Activated naive CD4-positive, alpha-beta T cell (primary cell): ENCODE measurements at places on chromosomes 5 and 9.

DNA sequence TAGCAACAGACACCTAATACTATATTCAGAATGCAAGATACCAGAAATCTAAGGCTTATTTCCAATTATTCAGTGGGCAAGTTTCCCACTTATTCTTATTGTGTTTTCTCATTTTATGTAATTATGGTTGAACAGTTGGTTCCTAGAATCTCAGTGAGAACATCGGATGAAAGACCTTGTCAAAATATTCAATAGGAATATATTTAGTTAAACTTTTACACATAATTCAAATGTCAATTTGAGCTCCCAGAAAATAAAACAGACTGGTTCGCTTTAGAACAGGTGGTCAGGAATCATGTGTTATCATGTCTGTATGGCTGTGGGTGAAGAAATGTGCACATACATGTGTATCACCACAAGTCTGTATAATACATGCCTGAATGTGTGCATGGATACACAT lies 447.8 kb downstream of the MED10 start:
- no peak for DNase-seq

GRCh38 chr9:129968690-129969485 lies 74.1 kb downstream of the FNBP1 start:
- no peak for DNase-seq

GRCh38 chr5:172858511-172858989 lies 24.5 kb downstream of the ERGIC1 start:
- no peak for DNase-seq

DNA sequence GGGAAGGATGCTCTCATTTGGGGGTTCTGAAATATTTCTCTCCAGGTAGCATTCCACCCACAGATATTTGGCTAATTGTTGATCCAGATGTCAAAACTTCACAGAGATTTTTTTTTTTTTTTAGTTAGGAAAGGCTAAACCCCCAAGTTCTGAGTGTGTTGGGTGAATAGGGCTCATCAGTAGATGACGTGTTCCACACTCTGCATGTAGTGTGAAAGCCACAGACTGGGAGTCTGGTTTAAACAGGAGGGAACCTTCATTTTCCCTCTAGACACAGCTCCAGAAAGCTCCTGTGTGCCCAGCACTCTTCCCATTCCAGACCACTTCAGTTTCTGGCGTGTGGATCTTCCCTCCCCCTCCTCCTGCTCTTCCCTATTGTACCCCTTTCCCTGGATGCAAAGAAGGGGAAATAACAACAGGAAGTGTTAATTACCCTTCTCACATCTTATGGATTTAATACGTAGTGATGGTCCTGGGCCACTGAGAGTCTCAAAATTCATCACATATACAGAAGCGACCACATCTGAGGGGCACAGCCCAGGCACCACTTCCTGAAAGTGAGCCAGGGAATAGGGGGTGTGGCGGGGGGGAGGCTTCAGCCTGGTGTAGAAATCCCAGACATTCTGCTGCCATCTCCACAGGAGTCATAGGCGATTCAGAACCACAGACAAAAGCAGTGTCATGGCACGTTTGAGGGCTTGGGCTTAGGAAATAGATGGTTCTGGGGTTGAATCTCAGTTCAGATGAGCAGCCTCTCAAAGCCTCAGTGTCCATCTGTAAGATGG lies 65.1 kb downstream of the DAP start:
- DNase-seq, result no peak

- no peak for DNase-seq
These were observed 67.3 kb downstream of the KLHL3 start for GRCh38 chr5:137668637-137669036.

DNA sequence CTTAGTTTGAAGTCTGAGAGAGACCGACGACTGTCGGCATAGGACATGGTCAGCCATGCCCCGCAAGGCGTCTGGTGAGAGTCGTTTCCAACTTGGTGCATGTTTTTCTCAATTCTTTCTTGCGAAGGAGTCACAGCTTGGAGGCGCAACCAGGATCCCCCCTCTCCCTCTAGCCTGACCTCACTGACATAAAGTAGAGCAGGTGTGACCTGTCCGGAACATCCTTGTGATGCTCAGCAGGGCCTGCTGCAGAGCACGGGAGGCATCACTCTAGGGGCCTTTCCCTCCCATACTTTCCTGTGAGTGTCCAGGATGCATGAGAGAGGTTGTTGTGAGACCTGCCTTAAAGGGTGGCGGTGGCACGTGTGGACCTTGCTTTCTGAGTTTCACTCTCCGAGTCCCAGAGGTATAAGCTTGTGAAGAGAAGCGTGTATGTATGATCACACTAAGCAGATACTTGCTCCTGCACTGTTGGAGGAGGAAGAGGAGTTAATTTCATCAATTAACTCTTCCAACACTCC lies 5.0 kb downstream of the TENT4A start:
- no peak for DNase-seq

GRCh38 chr9:68714416-68715180 lies 9.6 kb downstream of the PIP5K1B start:
- no peak for DNase-seq

GRCh38 chr5:113128082-113128481 lies 151.5 kb downstream of the DCP2 start:
- DNase-seq, result no peak

GRCh38 chr5:89351222-89351621 lies 468.2 kb upstream of the MEF2C start:
- no peak for DNase-seq

- DNase-seq, result no peak
These were observed 331.1 kb downstream of the TMEM38B start for GRCh38 chr9:106025453-106025852.

DNA sequence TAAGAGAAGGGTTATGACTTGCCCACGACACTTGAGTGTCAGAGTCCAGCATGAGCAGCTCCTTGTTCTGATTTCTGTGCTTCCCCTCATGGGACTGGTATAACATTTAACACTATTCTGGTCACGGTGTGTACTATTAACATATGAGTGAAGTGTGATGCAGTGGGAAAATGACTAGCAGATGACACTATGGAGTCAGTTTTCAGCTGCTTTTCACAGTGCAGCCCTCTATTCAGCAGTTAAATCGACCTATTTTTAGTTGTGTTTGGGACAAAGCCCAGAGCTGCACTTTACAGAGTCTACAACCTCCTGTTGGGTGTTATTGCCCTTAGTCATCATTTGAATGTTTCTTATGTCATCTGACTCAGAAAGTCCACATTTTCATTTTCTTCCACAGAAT lies 59.1 kb downstream of the CHSY3 start:
- no peak for DNase-seq

DNA sequence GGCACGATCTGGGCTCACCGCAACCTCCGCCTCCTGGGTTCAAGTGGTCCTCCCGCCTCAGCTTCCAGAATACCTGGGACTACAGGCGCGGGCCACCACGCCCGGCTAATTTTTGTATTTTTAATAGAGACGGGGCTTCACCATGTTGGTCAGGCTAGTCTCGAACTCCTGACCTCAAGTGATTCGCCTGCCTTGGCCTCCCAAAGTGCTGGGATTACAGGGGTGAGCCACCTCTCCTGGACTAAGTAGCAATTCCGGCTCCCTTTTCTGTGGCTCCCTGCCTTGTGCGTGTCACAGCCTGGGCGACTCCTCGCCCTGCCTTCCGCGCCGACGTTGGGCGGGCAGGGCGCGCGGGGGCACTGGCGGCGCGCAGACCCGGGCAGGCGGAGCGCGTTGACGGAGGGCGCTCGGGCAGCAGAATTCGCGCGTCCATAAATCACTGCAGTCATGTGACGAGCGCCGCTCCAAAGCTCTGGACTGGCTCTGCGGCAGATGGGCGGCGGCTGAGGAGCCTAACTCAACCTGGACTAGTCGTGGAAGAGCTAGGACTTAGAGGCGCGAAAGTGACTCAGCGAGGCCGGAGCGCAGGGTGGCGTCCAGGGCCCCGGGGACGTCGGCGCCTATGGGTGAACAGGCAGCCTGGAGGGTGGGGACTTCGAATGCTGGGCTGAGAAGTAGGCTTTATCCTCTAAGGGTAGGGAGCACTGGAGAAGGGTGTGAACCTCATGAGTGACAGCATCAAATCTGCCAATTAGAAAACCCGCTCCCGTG lies 1.4 kb upstream of the CIZ1 start:
- DNase-seq, result no peak

DNA sequence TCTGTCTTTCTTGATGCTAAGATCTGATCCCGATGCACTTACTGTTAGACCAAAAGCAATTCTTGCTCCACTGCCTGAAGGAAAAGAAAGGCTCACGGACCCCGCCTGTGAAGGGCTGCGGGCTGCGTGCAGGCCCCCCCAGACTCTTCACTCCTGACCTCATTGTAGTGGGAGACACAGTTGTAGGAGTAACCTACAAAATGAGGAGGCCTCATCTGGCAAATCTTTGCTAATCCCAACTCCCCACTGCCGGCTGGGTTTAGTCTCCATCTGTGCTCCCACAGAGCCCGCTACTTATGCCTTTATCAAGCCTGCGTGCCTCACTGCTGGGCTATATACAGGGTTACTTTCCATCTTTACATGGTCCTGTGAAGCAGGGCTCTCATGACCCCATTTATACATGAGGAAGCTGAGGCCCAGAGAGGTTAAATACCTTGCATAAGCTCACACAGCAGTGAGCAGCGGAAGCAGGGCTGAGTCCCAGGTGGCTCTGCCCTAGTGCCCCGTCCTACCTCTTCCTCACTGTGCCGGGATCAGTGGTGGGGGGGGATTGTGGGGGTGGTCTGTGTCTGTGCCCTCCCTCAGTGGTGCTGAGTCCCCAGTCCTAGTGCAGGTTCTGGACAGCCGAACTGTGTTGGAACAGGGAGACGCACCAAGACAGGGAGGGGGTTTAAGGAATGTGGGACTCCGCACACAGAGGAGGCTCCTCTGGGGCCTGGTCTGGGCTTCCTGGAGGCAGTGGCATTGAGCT lies 43.9 kb upstream of the RNF130 start:
- no peak for DNase-seq

DNA sequence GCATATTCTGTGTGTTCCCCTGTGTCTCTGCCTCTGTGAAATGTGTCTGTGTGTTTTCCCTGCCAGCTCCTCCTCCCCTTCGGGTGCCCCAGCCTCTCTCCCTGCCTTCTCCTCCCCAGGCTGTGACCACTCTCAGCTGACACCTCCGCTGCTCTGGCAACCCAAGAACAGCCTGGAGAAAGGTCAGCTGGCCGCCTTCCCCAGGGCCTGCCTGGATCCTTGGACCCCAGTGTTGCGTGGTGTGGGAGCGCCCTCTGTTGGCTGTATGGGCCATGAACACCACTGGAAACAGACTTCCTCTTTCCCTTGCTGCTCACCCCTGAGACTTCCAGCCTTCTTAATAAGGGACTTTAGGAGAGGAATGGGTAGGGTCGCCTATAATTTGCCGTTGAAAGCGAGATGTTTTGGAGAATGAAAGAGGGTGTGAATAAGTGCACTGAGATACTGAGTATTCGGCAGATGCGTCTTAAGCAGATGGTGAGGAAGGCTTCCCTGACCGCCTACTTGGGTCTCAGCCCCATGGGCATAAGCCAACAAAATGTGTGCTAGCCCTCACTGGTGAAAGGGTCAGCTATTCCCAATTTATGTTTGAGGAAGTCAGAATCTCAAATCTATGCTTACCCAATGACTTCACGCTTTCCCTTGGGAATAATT lies 114.9 kb upstream of the TRIM32 start:
- no peak for DNase-seq

DNA sequence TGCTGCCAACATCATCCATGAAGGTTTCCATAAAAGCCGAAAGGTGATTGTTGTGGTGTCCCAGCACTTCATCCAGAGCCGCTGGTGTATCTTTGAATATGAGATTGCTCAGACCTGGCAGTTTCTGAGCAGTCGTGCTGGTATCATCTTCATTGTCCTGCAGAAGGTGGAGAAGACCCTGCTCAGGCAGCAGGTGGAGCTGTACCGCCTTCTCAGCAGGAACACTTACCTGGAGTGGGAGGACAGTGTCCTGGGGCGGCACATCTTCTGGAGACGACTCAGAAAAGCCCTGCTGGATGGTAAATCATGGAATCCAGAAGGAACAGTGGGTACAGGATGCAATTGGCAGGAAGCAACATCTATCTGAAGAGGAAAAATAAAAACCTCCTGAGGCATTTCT lies 10.1 kb downstream of the TLR4 start:
- no peak for DNase-seq

DNA sequence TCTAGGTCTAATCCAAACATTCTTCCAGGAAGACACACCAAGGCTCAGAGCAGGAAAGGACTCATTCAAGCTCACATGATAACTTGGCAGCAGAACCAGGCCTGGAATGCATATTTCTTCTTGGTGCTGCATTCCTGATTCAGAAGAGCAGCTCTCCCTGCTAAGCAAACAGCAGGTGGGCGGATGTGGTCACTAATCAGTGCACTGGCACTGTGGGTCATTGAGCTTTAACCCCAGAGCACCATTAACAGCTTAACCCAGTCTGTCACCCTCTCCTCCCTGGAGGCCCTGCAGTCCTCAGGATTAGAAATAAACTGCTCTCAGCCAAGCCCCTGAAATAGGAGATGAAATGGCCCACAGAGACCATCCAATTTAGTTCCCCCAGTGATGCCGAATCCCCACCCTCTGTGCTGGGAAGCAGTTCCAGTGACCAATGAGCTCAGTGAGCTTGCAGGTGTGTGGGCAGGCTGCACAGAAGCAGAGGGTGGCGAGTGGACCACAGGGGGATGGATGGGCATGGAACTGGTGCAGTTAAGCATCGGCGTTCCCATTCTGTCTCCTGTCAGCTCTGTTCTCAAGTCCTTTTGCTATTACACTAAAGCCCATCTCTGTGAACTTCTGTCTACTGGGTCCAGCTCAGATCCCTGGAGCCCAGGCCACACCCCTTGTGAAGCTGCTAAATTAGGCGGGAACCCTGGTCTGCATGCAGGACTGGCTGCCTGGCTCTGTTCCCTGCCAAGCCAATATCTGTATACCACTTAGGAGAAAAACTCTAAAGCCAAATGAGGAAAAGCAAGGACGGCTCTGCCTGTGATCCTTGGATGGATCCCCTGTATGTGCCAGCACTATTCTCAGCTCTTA lies 16.6 kb upstream of the MEGF9 start:
- DNase-seq, result no peak

- DNase-seq, result no peak
These were observed 133.0 kb downstream of the CDH18 start for GRCh38 chr5:19855031-19855430.

DNA sequence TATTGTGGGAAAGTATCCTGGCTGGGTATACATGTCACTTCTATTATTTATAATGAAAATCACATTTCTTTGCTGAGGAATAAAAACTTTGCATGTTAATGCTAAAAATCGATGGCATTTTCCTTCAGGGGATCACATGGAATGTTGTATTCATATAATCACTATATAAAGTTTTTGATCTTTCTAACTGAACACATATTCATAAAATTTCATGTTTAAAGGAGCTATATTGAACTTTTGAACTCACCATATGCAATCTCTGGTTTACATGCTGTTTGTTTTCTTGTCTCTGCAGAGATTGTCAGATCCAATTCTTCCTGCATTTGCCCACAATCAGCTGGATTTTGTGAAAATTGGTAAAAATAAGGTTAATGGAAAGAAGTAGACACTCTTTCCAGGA lies 33.4 kb upstream of the TRAF1 start:
- DNase-seq, result no peak

DNA sequence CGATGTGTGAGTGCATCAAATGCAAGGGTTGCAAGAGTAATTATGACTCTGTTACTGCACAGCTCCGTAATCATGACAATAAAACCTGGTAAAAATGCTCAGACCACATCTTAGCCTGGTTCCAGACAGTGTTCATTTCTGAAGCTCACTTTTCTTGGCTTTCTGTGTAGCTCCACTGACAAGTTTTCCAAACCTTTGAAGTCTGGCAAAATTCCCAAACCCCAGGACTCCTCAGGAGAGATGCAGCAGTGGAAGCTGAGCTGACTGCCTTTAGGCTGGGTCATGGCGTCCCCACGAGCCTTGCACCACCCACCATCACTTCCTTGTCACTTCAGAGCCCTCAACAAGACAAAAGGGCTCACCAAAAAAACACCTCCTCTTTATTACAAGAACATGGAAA lies 131.6 kb upstream of the TAS2R1 start:
- no peak for DNase-seq

- peak; percentile 41 for DNase-seq
These were observed 7.7 kb upstream of the SKP1 start for GRCh38 chr5:134184155-134185135.
